ENCODE measurements at places on chromosomes 16 and 17.

- DNase-seq, result no peak
These were observed 10.3 kb upstream of the ABCC3 start for GRCh38 chr17:50624321-50624934.

- DNase-seq, result no peak
These were observed 1.7 kb downstream of the MYH11 start for GRCh38 chr16:15854906-15855703.

GRCh38 chr16:54829691-54830090 lies 101.0 kb upstream of the IRX5 start:
- no peak for DNase-seq

DNA sequence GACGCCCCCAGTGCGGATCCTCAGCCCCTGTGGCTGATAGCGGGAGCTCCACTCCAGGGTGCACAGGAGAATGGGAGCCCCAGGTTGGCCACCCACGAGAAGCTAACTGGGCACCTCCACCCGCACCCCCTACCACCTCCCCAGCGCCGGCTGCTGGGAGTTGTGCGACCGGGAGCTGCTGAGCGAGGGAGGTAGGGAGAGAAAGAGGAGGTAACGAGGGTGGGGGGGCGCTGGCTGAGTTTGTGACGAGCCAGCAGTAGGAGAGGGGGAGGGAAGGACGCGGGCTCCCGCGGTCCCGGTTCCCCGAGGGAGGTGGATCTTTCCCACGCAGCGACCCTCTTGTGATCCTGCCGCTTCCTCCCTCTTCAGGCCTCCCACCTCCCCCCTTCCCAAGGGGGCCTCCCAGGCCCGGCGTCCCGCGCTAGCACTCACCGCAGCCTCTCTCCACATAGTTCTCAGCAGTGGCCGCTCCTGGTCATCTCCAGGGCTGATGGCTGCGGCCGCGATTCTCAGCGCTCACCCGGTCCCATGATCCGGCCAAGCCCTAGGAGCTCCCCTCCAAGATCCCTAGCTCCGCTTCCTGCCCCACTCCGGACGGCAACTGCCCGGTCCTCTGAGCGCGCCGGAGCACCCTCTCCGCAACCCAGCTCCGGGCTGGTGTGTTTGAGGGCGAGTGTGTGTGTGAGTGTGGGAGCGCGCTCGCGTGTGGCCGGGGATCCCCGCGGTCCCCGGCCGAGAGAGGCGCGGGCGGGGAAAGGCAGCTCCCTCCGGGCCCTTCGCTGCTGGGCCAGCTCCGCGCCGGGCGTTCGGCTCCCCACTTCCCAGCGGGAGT lies at the start of gene GRIN2A:
Gene GRIN2A (minus strand): TSS at position 207 of the 832 bp plus-strand sequence. CDS start 2,017 bp downstream, outside the sequence.
- no peak for DNase-seq

DNA sequence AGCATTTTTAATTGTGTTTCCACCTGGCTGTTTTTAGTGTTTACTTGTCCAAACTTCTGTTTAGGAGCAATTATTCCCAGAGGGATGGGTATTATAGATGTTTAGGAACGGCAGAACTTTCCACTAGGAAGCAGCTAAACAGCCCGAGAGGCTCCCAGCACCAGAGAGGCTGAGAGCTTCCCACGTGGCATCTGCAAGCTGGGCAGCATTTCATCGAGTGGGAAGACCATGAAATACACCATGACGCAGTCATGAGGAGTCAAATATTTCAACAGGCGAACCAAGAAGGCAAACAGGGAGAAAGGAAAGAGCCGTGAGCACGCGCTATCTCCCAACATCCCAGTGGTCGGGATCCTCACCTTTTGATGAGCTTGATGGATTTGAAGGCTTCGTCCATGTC lies 24.1 kb downstream of the TMEM204 start:
- no peak for DNase-seq

- DNase-seq, result no peak
These were observed 938 bp downstream of the NCOR1 start for GRCh38 chr17:16214190-16215001.

GRCh38 chr17:33927732-33928133 lies 327.4 kb upstream of the CCL2 start:
- DNase-seq, result no peak

DNA sequence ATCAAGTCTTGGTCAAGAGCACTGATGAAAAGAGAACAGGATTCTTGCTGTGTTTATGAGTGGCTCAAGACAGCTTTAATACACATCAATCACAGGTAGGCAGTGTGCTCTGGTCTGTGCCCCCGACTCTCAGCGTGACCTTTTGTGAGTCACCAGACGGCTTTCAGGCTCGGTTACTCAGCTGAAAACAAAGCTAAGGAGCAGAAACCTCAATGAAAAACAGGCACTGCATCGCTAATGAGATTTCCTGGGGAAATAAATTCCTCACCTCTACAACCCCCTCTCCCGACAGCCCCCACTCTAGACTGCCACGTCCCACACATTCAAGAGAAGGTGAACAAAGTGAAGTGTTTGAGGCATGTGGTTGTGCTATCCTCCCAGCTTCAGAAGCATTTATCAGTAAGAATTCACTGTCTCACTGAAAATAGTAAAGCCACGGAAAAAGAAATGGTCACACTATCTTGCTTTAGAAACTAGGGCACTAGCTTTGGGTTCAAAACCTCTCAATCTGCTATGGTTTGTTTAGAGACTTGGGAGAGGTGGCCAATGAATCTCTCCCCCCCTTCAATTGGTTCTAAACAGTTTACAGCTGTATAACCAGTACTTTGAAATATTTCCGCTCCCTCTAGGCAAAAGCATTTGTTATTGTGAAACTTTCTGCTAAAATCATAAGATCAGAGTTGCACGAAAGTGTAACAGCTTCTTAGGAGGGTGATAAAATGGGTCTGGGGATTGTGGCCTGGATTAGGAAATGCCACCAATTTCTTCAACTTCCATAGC lies 199.5 kb upstream of the PMFBP1 start:
- no peak for DNase-seq

GRCh38 chr17:50046667-50047066 lies 9.2 kb upstream of the ITGA3 start:
- no peak for DNase-seq

DNA sequence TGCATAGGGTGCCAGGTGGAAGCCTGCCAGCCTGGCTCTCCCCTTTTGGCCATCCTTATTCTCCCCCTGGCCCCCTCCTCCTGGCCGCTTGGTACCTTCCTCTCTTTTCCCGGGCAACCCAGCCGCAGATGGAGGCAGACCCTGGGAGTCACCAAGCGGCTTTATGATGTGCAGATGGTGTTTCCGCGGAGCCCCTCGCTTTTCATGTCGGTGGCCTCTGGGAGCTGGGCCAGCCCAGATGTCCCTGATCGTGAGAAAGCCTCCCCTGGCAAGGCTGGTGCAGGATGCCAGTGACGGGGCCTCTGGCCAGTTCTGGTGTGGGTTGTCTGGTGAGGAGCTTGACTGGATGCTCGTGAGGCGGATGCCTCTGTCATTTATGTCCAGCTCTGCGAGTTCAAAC lies 18.0 kb upstream of the BRD7 start:
- no peak for DNase-seq

GRCh38 chr16:75416904-75417565 lies 16.3 kb downstream of the CFDP1 start:
- no peak for DNase-seq

DNA sequence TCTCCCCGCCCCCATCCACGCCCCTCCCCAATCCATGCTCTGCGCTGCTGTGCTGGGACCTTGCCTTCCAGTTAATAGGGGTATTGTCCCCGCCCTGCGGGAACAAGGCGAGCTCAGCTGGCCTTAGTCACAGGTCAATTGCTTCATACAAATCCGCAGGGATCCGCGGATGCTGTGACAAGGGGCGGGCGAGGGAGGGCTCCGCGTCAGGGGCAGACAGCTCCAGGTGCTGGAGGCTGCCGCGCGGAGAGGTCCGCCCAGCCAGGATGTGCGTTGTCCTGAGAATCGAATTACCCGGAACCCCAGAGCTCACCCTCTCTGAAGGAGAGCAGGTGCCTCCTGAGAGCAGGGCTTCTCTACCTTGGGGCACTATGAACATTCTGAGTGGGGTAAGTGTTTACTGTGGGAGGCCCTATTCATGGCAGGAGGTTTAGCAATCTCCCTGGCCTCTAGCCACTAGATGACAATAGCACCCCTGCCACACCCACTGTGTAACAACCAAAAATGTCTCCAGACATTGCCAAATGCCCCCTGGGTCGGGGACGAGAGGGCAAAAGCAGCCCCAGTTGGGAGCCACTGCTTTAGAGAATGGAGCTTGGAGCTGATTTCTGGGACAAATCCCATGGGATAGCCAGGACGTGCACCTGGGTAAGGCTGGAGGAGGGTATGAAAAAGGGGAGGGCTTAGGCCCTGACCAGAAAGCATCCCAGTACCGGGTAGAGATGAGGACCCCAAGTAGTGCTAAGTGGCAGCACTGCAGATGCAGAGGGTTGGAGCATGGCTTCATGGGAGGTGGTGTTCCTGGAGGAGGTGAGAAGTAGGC lies 138.2 kb downstream of the CYLD start:
- no peak for DNase-seq

GRCh38 chr17:27783440-27784350 lies 16.6 kb downstream of the NOS2 start:
- no peak for DNase-seq

- DNase-seq, result no peak
These were observed 10.0 kb downstream of the SLC38A8 start for GRCh38 chr16:84032458-84033178.
